ENCODE measurements at places on chromosomes 4 and X.

DNA sequence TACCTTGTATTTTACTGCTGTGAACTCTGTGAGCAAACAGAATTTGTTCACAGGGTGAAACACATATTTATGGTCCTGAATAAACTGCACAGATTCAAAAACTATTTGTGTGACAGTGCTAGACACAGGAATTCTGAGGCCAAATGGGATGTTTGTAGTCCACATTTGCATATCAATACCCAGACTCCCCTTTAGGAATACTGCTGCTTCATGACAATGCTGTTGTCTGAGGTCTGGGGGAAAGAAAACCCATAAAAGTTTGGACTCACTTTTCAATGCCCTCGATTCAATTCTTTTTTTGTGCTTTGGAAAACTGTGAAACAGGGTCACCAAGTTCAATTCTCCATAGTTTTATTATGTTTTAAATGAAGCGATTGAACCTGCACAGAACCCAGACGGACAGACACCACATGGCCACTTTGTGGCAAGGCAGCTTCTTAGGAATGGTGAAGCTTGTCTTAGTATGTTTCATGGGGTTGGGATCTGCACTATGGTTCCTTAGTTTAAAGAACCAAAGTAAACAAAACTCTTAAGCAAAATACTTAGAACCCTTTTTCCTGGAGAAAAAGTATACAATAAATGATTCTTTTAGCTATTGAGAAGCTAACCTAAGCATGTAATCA lies 92.3 kb upstream of the MAD2L1 start:
- DNase-seq, result no peak

DNA sequence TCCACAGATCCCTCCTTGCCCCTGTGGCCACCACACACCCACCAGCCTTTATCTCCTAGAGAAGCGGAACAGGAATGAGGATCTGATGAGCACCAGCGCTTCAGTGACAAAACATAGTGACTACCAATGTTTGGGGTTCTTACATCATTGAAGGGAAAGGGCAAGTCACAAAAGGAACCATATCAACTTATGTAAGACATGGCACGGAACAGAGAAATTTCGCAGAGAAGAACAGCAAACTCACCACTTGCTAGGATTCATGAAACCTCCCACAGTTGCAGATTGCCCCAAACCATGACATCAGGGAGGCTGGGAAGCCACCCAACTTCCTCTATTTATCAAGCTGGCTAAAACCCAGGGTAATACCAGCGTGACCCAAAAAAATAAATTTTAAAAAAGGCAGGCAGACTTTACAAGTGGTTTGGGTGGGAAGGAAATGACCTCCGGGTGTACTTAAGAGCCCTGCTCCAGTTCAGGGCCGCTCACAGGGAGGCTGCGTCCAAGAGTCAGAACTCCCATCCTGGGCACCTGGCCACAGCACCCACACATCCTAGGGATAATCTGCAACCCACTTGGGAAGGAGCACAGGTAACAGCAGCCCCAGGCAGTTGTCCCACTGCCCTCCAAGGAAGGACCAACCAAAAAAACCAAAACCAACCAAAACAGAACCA lies 36.0 kb downstream of the ADGRG2 start:
- DNase-seq, result no peak

GRCh38 chr4:183873409-183874185 lies 31.5 kb upstream of the STOX2 start:
- DNase-seq, result no peak

GRCh38 chrX:29067351-29067750 lies 480.1 kb downstream of the IL1RAPL1 start:
- peak; percentile 5 for DNase-seq

GRCh38 chr4:142091691-142092182 lies 455.4 kb downstream of the IL15 start:
- DNase-seq, result no peak

Measured in H7 (cell line).